NCI-H526 treated with DMSO at 0.1 percent for 48 hours (cell line): ENCODE measurements at places on chromosomes 5 and 9.

GRCh38 chr9:5449521-5450358, 602 bp upstream of the CD274 start:
- no peak for DNase-seq

GRCh38 chr5:68169903-68170302, 45.7 kb upstream of the PIK3R1 start:
- DNase-seq: no peak

- no peak for DNase-seq
Measured at GRCh38 chr9:134422301-134423090, 96.2 kb downstream of the RXRA start.

- peak; percentile 3 for DNase-seq
Measured at GRCh38 chr9:131954299-131954698, 125.4 kb downstream of the MED27 start.

GRCh38 chr5:147336876-147337275, 102.0 kb downstream of the STK32A start:
- no peak for DNase-seq

DNA sequence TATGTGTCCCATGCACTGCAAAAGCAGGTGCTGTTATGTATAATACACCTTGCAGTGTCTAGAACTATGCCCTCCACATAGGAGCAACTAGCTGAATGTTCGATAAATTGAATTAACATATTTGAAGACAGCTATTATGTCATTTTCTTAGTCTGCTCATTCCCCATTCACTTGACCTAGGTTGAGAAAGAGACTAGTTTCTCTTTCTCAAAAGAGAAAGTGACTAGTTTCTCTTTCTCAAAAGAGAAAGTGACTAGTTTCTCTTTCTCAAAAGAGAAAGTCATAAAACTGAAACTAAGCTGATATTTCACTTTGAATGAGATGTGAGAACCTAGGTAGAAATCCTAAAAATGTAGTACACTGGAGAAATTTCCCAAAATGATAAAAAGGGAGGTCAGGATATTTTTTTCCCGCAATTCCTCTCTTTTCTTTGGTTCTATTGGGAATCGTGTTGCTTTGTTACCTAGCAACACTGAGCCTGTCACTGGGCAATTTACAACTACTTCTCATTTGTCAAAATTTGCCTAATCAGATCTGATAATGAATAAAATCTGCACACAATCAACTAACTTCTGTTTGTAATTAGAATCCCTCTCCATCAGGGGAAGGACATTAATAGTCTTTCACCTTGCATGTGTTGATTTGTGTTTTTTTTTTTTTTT, 132.0 kb upstream of the GRIA1 start:
- DNase-seq: no peak

- no peak for DNase-seq
Measured at GRCh38 chr5:174381241-174381640, 335.7 kb downstream of the NSG2 start.

GRCh38 chr9:88737876-88738275, 202.9 kb downstream of the NXNL2 start:
- DNase-seq: no peak

- no peak for DNase-seq
Measured at GRCh38 chr5:142900927-142901326, 130.8 kb downstream of the ARHGAP26 start.

DNA sequence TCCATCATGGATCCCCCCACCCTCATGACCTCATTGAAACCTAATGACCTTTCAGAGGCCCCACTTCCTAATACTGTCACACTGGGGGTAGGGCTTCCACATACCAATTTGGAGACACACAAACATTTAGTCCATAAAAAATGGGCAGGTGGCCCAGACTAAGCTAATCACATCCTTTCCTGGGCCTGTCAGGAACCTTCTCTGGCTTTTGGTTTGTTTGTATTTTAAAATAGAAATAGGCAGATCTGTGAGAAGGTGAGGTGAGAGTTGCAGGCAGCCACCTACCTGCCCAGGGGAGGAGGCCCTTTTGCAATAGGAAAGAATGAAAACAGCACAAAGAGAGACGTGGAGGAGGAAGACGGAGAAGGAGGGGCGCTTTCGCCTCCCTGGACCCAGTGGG, 90.2 kb upstream of the BOD1 start:
- no peak for DNase-seq

GRCh38 chr9:97903177-97903576, 19.1 kb downstream of the TRMO start:
- no peak for DNase-seq
